Naive thymus-derived CD4-positive, alpha-beta T cell (primary cell): ENCODE measurements at places on chromosomes 6 and 20. TPM values are rescaled to one million over a fixed set of nuclear protein-coding genes. Genes with fewer than 3 reads are reported as not detected.

The LHFPL5 gene
- total RNA-seq = not detected

The GGTLC1 gene
- total RNA-seq = not detected

The FAM50B gene
- 3.4 TPM for total RNA-seq

The ABHD16A gene
- 58.2 and 60.1 TPM in 2 replicates for total RNA-seq

The TRIM40 gene
- not detected for total RNA-seq

DNA sequence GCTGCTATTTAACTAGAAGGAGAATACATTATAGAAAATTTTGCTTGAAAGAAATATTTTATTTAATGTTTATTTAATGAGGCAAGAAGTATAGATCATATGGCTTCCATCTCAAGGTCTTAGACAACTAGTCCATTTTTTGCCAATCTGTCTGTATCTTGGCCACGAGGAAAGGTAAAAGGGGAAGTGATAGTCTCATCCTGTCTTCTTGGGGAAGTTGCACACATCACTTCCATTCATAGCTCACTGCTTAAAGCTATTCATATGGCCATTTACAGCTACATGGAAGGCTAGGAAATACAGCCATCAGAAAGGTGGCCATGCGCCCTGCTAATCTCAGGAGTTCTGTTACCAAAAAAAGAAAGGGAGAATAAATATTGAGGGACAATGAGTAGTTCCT lies 50.8 kb downstream of the METTL24 start:
- no peak for DNase-seq

GRCh38 chr20:58570204-58570859 lies 55.1 kb upstream of the APCDD1L start:
- DNase-seq = no peak

- no peak for DNase-seq
Observed at GRCh38 chr20:9262653-9263194, 193.8 kb downstream of the PLCB4 start.

GRCh38 chr6:104402572-104402971 lies 457.1 kb downstream of the HACE1 start:
- no peak for DNase-seq

- no peak for DNase-seq
Observed at GRCh38 chr20:11375966-11376365, 541.7 kb upstream of the BTBD3 start.

- no peak for DNase-seq
Observed at GRCh38 chr20:34237942-34238341, 3.3 kb upstream of the ASIP start.

GRCh38 chr20:2948968-2949367 lies 75.7 kb downstream of the PTPRA start:
- no peak for DNase-seq

DNA sequence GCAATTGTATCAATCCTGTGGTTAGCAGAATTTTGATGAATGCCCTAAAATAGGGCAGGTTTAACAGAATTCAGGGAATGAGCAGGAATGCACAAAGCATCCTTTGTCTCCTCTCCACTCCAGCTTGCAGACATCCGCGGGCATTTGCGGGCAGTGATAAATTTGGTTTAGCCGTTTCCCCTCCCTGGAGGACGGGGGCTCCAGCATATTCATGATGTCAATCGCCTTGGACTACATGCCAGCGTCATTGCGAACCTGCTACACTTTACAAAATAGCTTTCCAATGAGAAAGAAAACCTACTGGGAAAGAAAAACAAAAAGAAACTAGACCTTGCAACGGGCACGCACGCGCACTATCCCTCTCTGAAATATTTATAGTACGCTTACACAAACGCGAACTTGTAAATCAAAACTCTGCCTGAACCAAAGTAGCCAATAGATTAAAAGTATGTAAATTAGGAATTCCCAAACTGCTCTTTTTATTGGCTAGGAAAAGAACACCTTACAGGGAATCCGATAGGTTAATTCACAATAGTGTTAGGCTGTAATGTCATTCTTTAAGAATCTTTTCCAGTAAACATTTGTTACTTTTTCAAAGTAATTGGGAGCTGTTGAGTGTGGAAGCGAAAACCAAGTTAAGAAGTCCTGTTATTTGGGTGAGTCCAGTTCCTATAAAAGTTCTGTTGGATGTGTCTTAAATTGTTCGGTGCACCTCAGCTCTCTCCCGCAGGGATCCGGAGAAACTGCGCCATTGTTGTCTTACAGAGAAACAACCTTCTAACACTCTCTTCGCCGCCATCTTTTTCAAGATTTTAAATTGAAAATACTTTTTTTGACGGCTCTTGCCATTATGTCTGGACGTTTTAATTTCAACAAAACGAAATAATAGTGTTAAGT lies 136.7 kb downstream of the HFE start:
- peak; percentile 83 for DNase-seq

DNA sequence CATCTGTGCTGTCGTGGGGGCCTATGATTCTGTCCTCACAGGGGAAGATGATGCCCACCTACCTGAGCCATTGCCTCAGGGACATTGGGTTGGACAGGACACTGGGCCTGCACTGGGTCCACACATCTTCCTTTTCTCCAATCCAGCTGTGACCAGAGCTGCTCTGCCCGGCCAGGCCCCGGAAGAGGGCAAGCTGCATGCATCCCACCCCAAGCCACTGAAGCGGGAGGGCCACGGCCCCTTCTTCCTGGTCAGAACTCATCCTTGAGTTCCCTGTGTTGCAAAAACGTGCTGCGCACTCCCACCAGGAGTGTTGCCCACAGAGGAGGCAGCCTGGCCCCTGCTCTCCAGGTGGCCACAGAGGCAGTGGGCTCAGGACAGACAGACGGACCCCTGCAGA lies 38.2 kb downstream of the SPDEF start:
- DNase-seq = no peak

DNA sequence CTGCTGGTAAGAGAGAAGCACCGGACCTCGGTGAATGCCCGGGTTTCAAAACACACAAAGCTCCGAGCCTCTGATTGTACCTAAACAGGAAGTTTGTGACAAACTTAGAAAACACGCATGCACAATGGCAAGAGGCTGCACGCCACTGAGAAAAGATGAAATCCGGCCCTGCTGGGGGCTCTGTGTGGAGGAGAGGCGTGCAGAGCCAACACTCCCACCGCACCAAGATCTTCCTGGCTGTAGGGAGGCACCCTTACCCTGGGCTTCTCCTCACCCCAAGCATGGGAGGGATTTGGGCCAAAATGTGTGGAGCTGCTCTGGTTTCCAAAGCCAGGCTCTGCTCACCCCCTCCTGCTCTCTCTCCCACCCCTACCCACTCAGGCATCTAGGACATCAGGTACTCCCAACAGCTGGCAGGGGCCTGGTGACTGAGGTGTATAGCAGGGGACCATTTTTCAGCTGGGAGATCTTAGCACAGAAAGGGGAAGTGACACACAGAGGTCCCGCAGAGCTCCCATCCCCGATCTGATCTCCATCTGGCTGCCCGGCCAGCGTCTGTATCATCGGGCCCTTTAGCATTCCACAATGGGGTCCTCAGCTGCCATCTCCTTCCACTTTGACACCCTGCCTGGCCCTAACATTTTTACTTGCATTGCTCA lies 84.2 kb downstream of the TRERF1 start:
- DNase-seq = peak; percentile 35

DNA sequence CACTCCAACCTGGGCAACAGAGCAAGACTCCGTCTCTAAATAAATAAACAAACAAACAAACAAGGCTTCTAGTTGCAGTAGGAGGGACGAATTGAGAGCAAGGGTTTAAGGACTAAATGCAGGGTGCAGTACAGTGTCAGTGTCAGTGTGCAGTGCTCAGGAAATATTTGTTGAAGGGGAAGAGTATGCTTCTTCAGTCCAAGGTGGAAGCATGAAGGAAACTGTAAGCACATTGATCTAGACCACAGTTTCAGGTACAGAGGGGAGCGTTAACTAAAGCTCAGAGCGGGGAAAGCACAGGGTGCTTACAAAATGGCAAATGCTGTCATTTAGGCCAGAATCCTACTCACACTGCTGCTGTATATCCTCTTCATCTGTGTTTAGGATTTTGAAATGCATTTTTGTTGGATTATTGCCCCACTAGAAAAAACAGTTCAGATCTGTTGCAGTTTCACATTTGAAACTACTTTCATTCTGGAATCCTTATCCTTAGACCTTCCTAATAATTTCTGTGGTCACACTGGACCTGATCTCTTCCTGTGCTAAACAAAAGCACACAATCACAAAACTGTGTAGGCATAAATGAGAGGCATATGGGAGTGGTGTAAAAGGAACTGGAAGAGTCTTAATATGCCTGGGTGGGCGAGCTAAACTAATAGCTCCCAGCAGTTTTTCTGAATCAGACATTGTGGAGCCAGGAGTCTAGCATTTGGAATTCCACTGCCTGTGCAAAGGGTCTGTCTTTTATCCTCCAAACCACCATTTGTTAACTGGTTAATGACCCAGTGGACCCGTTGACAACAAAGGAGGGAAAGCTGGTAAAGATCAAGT lies 41.4 kb downstream of the CBFA2T2 start:
- DNase-seq = no peak

DNA sequence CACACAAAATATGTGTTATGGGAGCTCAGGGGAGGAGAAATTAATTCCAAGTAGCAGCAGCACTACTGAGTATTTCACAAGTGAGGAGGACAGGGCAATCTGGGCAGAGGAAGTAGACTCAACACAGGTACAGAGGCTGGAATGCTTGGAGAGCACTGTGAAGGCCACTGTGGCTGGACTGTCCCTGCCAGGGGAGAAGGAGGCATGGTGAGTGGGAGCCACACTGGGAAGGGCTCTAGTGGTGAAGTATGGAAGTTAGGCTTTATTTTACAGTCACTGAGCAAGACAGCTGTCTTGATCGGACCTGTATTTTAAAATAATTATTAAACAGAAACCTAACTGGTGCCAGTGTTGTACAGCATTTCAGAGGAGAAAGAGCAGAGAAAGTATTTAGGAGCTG lies 28.8 kb downstream of the FAM229B start:
- no peak for DNase-seq

GRCh38 chr6:4606821-4607704 lies 169.1 kb upstream of the CDYL start:
- DNase-seq = no peak

- DNase-seq = no peak
Observed at GRCh38 chr6:5203546-5203945, 57.2 kb downstream of the LYRM4 start.

DNA sequence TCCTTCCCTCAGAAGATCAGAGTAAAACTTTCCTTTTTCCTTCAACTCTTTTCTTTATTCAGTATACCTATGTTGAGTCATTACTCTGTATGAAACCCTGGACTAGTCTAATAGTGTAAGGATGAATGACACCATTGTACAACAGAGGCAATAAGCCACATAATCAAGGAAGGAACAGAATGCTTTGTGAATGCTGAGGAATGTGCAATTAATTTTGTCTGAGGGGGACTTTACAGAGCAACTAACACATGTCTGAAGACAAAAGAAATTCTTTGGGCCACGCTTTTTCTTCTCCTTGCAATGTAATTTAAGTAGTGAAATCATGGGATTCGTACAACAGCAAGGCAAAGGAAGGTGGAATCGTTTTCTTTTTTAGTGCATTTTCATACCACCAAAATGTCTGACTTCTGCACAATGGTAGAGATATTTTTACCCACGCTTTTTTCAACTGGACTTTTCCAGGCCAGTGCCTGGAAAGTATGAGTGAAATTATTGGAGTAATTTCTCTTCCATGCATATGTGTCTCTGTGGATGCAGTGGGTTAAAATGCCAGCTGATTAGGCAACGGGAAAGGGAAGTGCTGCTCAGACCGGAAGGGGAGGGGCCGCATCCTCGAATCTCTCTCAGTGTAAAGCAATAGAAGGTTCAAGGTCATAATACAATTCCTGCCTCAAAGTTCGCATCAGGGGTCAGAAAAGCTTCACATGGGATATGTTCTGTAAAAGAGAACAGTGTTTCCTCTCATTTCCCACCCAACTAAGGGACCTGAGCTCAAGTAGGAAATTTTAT lies 89.9 kb upstream of the MTHFD1L start:
- DNase-seq = no peak

DNA sequence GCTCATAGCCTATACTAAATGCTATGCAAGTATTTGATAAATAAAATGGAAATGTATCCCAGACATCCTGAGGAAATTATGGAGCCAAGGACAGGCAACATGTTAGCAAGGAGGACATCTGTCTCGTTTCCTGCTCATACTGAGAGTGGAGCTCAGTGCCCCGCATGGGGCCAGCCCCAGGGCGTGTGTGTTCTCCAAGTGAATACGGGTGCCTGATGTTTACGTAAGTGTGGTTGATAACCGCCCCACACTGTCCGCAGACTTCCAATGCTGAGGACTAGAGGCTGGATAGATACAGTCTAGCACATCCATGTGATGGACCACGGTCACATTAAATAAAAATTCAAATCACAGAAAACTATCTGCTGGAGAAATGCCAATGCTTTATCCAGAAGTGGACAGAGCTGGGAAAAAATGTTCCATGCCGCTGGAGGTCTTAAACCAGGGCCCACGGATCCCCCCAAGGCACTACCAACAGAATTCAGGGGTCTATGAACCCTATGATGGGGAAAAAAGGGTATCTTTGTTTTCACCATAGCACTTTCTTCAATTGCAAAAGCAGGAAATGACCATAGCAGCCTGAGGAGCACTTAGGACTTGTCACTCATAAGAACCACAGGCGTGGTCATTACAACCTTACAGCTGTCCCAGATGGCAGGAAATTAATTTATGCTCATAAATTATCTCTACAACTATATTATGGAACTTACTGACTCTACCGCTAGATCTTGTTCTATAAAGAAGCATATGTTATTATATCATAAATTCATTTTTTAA lies 24.9 kb downstream of the TGM2 start:
- DNase-seq = no peak

DNA sequence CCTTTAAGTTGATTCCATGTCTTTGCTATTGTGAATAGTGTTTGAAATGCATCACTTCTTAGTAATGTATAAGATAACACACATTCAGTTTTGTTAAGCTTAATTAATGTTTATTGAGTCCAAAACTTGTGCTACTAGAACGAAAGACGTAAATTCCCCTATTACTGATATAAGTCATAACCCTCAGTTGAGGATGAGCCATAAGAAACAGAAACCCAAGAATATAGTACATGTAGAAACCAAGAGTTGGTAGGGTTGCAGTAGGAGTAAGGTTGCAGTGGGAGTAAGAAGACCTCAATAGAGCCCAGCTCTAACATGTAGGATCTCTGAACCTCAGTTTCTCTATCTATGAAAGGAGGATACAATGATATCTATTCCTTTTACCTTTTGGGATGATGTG lies 19.3 kb downstream of the CITED2 start:
- no peak for DNase-seq

- DNase-seq = peak; percentile 74
Observed at GRCh38 chr6:35522660-35523658, 10.3 kb upstream of the TULP1 start.
